Activated CD4-positive, CD25-positive, alpha-beta regulatory T cell treated with anti-CD3 and anti-CD28 coated beads, Interleukin-2, amount 50 U/mL, for 24 hours (primary cell): ENCODE measurements at places on chromosomes 1 and 21.

DNA sequence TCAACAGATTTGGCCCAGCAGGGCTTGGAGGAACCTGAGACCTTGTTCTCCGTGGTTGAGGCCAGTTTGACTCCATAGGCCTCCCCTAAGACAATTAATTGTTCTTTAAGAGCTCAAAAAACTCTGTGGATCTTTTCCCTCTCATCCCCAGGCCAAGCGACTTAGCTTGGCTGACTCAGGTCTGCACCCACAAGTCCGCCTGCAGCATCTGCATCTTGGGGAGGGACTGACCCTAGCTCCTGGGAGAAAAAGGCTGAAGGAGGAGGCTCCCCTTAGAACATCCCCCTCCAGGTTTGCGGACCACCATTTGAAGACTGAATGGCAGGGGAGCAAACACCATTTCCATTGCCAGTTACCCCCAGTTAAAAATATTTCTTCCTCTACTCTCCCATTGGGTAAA is 1.5 kb upstream of the HES2 start:
- ATAC-seq, result no peak

DNA sequence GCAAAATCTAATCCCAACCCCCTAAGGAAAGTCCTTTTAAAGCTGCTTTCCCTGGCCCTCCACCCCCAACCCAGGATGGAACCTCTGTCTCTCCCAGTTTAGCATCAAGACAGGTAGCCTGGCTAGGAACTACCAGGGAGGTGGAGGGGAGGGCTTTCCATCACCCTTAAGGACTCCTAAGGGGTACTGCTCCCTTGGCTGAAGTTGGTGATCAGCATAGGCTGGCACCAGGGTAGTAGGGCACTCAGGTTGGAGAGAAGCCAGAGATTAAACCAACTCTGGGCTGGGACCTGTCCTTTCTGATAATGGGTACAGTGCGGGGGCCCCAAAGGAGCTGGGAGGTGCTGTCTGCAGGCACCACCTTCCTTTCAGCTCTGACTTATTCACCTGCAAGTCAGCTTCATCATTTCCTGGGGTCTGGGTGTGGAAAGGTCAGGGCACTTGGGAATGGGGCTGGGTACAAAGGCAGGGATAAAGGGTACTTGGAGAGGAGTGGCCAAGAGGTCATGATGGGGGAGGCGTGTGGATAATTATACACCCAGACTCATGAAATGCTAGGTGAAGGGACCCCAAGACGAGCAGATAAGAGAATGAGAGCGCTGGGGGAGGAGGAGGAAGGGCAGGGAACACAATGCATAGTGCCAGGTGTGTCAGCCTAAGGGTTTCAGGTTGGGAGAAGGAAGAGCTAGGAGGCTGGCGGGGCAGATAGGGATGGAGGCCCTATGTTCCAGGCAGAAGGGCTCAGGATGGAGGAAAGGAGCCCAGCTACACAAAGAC is 1.2 kb downstream of the ARHGEF2 start:
- no peak for ATAC-seq

GRCh38 chr1:45883658-45884057 is 80.2 kb downstream of the MAST2 start:
- no peak for ATAC-seq

DNA sequence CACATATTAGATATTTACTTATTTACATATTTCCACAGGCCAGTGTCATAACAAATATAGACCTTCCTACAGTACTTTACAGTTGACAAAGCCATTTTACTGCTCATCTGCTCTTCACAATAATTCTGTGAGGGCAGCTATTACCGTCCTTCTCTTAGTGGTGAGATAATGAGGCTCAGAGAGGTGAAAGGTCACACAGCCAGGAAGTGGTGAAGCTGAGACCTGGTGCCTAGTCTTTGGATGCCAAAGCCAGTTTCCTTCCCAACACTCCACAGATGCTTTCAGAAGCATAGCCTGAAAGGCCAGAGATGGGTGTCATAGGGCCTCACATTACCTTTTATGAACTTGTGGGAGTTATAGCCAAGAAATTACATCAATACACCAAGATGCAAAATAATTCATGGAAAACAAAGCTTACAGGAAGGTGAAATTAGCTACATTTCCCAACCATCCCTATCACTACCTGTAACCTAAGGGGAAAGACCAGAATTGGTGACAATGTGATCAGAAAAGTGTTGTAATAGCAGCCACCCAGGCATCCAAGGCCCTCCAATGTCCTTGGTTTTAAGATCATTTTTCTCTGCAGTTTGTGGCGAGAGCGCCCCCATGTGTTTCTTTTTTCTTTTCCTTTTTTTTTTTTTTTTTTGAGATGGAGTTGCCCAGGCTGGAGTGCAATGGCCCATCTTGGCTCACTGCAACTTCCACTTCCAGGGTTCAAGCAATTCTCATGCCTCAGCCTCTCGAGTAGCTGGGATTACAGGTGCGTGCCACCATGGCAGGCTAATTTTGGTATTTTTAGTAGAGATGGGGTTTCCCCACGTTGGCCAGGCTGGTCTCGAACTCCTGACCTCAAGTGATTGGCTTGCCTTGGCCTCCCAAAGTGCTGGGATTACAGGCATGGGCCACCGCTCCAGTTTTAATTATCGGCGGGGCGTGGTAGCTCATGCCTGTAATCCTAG is 26.5 kb upstream of the RPL11 start:
- ATAC-seq, result peak; percentile 27

DNA sequence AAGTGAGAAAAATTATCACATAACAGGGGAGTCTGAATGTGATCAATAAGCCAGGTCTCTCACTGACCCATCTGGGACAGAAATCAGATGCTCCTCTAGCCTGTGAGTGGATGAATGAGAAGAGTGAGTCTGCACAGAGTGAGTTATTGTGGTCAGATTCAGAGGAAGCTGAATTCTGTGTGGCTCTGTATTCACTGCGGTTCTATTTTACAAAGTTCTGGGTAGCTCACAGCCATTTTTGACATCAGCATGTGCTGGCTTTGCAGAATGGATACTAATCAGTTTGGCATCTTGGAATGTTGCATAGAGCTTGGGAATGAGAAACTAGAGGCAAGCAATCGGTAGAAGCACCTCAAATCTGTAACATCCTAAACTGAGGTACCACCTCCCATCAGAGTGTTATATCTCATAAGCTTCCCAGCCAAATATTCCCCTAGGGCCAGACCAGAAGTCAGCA is 3.8 kb downstream of the COLGALT2 start:
- no peak for ATAC-seq

GRCh38 chr1:2291577-2291976 is 63.5 kb downstream of the SKI start:
- ATAC-seq, result no peak

DNA sequence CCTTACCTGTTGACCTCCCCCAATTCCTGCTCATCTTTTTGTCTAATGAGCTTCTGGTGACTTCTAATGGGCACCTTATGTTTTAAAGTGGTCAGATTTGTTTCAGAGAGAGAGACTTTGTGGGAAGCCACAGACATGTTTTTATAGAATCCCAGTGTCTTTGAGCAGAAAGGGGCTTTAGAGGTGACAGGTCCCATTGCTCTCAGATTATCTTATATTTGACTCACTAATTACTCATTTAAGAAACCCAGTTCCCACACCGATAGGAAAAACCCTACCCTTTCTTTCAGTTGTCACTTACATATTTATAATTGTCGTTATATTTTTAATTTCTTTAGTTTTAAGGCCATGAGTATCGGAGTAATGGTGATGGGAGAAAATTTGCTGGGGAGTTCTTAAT is 215.5 kb downstream of the CAMTA1 start:
- ATAC-seq, result no peak

DNA sequence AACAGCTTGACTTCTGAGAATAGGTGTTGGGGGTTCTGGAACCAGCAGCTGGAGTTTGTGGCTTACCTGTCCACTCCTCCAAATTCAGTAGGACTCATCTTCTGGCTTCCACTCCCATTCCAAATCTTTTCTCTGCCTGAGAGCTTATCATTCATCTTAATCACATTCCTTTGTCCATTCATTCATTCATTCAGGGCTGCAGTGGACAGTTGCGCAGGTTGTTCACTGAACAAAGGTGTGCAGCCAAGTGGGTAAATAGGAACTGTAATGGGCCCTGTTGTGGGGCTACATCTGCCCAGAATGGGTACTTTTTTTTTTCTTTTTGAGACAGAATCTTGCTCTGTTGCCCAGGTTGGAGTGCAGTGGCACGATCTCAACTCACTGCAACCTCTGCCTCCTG is 3.4 kb upstream of the HSPG2 start:
- no peak for ATAC-seq

DNA sequence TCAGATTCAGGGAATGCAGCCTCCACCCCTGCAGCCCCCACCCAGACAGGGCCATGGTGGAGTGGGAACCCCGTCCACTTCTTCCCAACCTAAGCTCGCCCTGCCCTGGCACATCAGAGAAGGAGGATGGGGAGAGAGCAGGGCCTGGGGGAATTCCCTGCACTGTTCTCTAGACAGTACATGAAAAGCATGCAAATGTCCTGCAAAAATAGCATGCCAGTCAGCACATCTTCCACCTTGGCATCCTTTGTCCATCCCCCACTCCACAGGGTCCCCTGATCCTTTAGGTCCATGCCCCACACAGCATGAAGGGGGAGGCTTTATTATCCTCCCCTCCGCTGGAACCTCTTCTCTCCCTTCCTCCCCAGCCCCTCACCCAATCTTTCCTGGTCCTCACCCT is 35.0 kb upstream of the RD3 start:
- peak; percentile 49 for ATAC-seq

DNA sequence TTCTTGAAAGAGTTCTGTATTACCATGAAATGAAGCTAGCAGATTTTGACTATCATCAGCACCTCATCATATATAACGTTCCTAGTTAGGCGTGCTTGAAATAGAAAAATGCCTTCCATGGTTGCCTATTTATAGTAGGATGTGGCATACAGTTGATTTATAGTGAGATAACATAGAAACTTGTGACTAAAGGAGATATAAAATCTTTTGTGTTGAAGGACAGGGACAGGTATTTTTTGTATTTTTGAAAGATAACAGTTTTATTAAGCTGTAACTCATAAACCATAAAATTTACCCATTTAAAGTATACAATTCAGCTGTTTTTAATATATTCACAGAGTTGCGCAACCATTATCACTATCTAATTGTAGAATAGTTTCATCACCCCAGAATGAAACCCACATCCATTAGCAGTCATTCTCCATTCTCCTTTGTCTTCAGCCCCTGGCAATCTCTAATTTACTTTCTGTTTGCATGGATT is 19.3 kb downstream of the SPEN start:
- no peak for ATAC-seq

DNA sequence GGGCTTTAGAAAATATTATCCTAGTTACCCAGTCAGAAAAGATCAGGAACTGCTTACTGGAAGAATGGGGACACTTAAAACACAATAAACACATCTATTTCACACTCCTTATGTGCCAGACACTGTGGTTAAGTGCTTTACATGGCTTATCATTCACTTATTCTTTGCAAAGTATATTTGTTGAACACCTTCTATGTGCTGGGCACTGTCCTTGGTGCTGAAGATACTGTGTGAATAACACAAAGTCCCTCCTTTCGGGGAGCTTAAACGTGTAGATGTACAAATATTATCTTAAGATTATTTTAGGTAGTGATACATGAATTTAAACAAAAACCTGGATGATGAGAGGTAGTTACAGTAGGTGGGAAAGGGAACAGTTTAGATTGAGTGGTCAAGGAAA is 169.3 kb downstream of the ST6GALNAC5 start:
- no peak for ATAC-seq

DNA sequence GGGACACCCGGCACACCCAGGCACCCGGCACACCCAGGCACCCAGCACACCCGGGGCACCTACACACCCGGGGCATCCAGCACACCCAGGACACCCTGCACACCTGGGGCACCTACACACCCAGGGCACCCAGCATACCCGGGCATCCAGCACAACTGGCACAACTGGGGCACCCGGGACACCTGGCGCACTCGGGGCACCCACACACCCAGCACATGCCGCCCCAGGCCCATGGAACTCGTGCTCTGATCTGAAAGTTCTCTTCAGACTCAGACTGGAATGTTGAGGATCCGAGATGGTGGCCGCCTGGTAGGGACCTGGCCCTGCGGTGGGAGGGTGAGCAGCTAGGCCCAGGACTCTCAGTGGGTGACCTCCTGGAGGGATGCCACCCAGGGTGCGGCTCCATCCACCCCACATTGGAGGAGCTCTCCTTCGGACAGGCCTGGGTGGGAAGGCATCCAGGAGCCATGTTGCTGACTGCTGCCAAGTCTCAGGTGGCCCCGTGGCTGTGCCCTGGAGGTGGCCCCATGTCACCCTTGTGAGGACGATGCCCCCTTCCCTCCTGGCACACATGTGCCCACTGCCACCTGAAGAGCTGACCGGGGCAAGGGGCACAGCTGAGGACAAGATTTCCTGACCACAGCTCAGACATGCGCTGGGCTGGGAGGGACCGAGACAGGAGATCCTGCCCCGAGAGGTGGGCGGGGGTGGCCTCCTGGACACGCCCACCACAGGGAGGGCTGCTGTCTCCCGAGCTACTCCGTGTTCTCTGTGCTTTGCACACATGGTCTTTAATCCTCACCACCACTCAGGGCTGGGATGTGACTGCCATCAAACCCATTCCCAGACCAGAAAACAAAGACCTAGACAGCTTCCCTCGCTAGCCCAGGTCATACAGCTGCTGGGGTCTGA is 37.0 kb downstream of the UBE2G2 start:
- no peak for ATAC-seq

GRCh38 chr21:43697758-43698643 is 20.9 kb upstream of the PDXK start:
- no peak for ATAC-seq

DNA sequence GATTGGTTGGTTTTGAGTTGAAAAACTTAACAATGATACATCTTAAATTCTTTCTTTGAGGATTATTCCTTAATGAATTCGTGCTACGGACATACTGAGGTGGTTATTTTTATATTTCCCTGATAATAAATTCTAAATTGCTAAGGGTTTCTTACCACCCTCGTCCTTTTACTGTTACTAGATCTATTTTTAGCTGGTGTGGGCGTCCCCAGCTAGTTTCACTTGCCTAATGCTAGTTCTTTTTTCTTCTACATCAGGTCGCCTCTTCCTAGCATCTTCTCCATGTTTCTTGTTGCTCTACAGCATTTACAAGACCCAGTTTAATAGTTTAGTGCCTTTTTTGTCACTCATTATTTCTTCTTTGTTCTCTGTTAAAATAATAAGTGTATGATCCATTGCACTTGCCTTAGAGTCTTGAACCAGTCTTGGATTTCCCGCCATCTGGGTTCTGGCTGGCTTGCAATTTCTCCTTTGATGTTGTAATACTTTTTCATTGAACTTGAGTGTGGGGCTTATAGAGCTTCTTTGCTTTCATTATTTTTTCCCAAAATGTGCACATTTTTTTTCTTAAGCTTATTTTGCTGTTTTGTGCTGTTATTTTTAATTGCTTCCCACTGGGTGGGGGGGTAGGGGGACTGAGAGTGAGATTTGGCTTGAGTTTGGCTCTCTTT is 677 bp upstream of the HSD11B1 start:
- ATAC-seq, result no peak

DNA sequence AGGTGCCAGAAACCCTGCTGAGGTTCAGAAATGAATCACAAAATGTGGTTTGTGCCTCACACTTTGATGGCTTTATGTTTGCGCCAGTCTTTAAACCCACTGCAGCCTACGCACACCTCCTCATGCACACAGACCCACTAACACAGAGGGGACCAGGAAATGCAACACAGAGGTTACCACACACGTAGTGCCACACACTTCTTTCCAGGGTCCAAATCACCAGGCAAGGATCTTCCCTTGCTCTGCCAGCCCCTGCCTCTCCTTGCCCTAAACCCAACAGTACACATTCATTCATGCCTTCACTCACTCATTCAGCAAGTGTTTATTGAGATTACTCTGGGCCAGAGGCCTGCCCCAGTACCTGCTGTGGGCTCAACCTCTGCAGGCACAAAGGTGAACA is 17.5 kb downstream of the MAB21L3 start:
- peak; percentile 81 for ATAC-seq
